MCF 10A (cell line): ENCODE measurements at places on chromosomes 7 and 10. TPM values are rescaled to one million over a fixed set of nuclear protein-coding genes. Genes with fewer than 3 reads are reported as not detected.

Gene SPDYE2B
- not detected in 2 replicates for total RNA-seq

Gene CD36
- 0.12 and 0.27 TPM in 2 replicates for total RNA-seq

Gene NXPH1
- not detected in 2 replicates for total RNA-seq

Gene STEAP1
- total RNA-seq = 3.1 and 3.2 TPM in 2 replicates

Gene ADARB2
- 0.52 and 0.96 TPM in 2 replicates for total RNA-seq

Gene NKX1-2
- 0.10 and 0.35 TPM in 2 replicates for total RNA-seq

Gene LEP
- not detected in 2 replicates for total RNA-seq

Gene FKBP6
- not detected in 2 replicates for total RNA-seq

Gene ODAD2
- 0.28 and 1.3 TPM in 2 replicates for total RNA-seq

Gene OPTN
- 79.6 and 109 TPM in 2 replicates for total RNA-seq

Gene PILRA
- total RNA-seq = 0.65 and 1.6 TPM in 2 replicates

Gene COBL
- 7.3 and 12.3 TPM in 2 replicates for total RNA-seq

Gene ANKRD1
- 0.20 and 0.65 TPM in 2 replicates for total RNA-seq

Gene GRM3
- total RNA-seq = not detected in 2 replicates

Gene C10orf105
- not detected in 2 replicates for total RNA-seq
